Tongue (tissue), 3 donors: ENCODE measurements at places on chromosomes 12 and 14. TPM values are rescaled to one million over a fixed set of nuclear protein-coding genes. Genes with fewer than 3 reads are reported as not detected.

The KIAA0586 gene
- 27.1 TPM for total RNA-seq

The FLVCR2 gene
- total RNA-seq = 6.9 TPM

The TIMELESS gene
- total RNA-seq = 10.5 TPM

The LYZ gene
- 32.8 TPM for total RNA-seq

The NEUROD4 gene
- not detected for total RNA-seq

The ZNF605 gene
- 18.9 TPM for total RNA-seq

The OASL gene
- total RNA-seq = 0.31 TPM

The KRT71 gene
- total RNA-seq = not detected

The OTUB2 gene
- total RNA-seq = 0.41 TPM

GRCh38 chr14:92677087-92677668 is 71.2 kb downstream of the LGMN start:
- DNase-seq = no peak

DNA sequence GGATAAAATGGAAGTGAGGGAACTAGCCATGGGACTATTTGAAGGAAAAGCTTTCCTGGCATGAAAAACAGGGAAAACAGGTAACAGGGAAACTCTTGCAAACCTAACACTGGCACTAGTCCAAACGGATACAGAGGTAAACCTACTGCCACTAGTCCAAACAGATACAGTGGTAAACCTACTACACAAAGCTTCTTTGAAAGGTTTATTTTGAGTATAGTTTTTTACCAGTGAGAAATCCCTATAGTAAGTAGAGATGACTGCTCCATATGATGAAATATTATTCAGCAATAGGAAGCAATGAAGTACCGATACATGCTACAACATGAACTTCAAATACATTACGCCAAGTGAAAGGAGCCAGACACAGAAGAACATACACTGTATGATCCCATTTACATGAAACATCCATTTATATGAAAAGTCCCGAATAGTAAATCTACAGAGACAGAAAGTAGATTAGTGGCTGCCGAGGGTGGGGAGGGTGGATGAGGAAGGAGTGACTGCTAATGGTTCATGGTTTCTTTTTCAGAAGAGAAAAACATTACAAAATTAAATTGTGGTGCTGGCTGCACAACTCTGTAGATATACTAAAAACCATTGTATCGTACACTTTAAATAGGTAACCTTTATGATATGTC is 25.5 kb downstream of the SPTLC2 start:
- peak; percentile 21 for DNase-seq

GRCh38 chr12:76470028-76470939 is 89.3 kb downstream of the OSBPL8 start:
- DNase-seq = peak; percentile 66

GRCh38 chr12:67450441-67450840 is 181.3 kb downstream of the CAND1 start:
- no peak for DNase-seq

DNA sequence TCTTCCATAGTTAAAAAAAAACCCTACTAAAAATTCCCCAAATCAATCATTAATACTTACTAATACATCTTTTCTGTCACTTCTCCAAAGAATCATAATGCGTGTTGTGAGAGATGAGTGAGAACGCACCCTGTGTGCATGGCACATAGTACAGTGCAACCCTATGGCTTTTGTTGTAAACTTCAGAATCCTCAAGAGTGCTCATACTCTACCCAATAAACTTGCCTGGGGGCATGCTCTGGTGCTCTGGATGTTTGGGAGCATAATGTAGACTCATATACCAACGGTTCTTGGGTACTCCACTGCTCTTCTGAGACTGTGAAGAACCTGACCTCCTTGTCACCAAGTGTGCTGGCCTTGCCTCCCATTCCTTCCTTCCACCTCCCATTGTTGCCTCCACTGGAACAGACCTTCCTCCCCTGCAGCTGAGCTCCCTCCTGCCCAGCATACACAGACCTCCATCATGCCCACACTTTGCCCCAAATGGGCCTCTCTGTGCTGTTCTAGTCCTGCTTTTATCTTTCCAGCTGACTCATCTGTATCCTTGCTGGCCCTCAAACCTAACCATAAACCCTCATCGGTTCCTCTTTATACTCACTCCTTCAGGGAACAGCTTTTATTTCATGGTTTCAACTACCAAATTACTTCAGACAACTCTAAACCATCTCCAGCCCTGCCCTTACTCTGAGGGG is 8.9 kb downstream of the DCP1B start:
- no peak for DNase-seq

GRCh38 chr14:38716926-38717325 is 386.1 kb downstream of the SEC23A start:
- peak; percentile 90 for DNase-seq

GRCh38 chr12:11653215-11653753 is 3.8 kb downstream of the ETV6 start:
- no peak for DNase-seq

DNA sequence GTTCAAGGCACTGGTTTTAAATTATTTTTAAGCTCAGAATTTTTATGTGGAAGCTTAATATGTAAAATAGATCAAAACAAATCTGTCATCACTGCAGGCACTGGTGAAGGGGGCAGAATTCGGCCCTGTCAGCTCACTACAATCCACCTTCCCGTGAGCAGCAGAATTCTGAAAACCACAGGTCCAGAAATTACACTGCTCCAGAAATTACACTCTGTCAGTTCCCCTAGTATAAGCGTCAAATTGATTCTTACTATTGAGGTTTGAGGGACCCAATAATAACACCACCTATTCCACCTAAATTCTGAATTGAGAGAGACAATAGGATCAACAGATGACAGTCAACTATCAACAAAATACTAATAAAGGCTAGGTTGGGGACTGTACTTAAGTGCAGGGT is 245.5 kb downstream of the PHLDA1 start:
- no peak for DNase-seq

DNA sequence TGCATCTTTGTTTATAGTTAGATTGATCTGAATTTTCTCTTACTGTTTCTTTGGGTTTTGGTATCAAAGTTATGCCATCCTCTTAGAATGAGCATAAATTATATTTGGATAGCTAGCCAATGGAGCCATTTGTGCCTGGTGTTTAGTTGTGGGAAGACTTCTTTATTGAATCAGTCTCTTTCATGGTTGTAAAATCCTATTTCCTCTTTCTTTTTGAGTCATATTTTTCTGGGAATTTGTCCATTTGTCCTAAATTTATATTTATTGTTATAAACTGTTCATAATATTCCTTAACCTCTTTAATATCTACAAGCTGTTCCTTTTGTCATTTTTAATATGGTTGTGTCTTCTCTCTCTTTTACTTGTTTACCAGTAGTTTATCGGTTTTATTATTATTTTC is 462.5 kb downstream of the AEBP2 start:
- no peak for DNase-seq

GRCh38 chr14:68395604-68396003 is 397.3 kb downstream of the ZFP36L1 start:
- peak; percentile 13 for DNase-seq

DNA sequence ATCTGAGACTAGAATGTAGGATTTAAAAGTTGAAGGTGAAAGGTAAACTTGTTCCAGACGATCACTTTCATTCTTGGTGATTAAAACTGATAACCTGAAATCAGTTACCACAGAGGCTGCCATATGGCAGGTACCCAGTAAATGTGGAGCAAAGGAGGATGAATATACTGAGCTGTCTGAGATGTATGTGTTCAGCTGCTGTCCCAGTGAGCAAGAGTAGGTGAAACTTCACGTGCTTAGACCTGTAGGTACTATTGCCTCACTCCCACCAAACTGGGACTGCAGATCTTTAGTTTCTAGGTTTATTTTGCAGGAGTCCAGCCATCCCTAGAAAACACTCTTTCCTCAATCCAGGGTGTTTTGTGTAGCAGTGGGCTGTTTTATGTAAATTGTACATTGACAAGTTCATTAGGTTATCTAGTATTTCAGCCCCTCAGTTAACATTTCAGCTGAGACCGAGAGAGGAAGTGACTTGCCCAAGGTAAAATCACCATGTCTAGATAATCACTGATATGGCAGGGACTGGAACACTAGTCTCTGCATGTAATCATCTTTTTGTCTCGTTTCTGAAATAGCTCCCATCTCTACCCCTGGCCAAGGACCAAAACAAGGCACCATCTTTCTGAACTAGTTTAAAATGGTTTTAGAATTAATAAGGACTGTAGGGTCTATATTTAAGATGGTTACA is 62.7 kb downstream of the ATG14 start:
- no peak for DNase-seq

GRCh38 chr12:109951136-109951535 is 45.0 kb downstream of the GIT2 start:
- DNase-seq = no peak

GRCh38 chr14:92464156-92464555 is 49.4 kb upstream of the RIN3 start:
- no peak for DNase-seq

GRCh38 chr14:32786886-32787285 is 151.8 kb upstream of the NPAS3 start:
- no peak for DNase-seq

DNA sequence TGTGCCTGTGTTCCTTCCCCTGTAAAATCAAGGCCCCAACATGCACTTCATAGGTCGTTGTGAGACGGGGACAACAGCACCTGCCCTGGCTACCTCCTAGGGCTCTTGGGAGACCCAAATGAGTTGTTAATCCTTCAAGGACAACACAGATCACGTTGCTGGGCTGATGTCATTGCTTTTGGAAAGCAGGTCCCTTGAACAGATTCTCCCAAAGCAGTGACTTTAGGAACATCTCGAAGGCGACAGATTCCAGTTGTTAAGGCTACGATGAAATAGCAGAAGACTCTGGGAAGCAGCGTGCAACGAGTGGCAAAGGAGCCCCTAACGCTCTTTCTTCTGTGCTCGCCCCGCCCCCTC is 26.2 kb upstream of the MAP1LC3B2 start:
- no peak for DNase-seq

DNA sequence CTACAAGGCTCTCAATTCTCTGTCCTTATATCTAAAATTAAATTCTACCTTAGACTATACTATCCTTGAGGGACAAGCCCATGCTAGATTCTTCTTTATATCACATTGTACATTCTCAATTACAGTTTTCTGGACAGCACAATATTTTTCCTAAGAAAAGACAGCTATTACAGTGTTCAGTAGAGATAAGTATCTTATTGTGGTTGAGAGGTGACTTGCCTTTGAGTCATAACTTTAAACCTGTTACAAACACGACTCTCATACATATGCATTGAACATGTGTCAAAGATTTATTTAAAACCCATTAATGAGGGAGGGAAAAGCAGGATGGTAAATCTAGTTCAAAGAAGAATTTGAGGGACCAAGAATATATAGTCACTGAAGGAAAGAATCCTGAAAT is 61.1 kb downstream of the TPH2 start:
- DNase-seq = no peak

DNA sequence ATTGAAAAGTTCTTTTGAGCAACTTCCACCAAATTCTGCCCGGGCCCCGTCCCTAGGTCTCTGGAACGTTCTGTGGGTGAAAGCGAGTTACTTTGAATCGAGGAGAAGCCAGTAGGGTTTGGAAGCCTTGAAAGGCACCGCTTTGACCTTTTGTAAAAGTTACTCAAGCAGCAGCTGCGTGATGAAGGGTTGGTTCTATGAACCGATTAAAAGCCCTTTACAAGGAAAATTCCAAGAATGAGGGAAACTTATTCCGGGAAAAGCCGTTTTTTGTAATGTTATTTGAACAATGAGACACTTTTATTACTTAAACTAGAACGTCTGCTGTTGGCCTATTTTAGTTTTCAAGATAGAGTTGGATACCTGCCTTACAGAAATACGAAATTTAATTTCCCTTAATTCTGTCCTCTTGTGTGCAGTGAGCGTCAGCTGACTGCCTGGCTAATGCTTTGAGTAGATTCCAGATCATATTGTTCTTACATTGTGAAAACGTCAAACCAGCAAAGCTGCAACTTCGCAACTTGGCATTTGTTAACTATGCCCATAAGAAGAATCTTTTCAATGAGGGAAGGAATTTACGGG is 906 bp downstream of the LARP4 start:
- DNase-seq = peak; percentile 59

DNA sequence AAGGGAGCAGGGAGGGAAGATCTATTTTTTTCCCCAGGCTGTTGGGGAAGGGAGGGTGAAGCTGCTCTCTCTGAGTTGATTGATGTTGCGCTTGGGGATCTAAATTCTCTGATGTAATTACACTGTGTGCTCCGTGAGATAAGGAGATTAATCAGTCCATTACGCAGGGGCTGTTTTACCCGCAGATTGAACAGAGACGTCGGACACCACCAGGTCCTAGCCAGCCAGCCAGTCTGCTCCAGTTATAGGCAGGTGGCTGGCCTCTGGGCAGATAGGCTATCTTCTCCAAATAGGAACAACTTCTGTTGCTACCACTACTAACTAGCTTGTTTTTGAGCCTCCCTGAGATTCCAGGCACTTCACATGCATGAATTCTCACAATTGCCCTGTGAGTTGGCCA is 91.1 kb downstream of the SRRM4 start:
- DNase-seq = no peak
